Activated naive CD4-positive, alpha-beta T cell treated with anti-CD3 and anti-CD28 coated beads for 36 hours (primary cell): ENCODE measurements at places on chromosomes 1 and 21.

DNA sequence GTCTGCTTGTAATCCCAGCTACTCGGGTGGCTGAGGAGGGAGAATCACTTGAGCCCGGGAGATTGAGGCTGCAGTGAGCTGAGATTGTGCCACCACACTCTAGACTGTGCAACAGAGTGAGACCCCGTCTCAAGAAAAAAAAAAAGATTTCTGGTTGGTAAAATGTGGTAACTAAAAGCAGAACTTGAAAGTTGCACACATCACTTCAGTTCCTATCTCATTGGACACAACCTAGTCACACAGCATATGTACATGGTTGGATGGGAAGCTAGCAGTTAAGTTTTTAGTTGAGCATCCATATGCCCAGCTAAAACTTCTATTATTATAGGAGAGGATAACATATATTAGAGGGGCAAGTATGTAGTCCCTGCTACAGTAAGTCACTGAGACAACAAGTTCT, 22.1 kb downstream of the BCAS2 start:
- no peak for DNase-seq

DNA sequence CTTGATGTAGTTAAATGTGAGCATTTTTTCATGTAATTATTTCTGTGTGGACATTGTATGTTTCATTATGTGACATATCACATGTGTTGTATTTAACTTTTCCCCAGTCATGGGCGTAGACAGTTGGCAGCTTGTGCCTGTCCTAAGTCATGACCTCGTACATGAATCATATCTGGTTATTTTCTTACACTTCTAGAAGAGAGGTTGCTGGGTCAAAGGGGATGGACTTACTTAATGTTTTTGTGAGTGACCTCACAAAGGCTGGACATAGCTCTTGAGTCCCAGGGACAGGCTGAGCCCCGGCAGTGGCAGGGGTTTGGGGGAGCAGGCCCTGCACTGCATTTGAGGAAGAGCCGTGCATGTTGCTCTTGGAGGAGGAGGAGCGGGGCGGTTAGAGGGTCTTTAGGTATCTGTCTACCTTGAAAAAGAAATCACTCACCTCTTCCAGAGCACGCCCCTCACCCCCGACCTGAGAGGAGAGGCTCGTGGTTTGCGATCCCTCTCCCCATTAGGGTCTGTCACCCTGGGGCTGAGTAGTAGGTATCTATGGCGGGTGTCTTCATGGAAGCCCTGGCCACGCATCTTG, 16.4 kb downstream of the IFNGR2 start:
- no peak for DNase-seq

DNA sequence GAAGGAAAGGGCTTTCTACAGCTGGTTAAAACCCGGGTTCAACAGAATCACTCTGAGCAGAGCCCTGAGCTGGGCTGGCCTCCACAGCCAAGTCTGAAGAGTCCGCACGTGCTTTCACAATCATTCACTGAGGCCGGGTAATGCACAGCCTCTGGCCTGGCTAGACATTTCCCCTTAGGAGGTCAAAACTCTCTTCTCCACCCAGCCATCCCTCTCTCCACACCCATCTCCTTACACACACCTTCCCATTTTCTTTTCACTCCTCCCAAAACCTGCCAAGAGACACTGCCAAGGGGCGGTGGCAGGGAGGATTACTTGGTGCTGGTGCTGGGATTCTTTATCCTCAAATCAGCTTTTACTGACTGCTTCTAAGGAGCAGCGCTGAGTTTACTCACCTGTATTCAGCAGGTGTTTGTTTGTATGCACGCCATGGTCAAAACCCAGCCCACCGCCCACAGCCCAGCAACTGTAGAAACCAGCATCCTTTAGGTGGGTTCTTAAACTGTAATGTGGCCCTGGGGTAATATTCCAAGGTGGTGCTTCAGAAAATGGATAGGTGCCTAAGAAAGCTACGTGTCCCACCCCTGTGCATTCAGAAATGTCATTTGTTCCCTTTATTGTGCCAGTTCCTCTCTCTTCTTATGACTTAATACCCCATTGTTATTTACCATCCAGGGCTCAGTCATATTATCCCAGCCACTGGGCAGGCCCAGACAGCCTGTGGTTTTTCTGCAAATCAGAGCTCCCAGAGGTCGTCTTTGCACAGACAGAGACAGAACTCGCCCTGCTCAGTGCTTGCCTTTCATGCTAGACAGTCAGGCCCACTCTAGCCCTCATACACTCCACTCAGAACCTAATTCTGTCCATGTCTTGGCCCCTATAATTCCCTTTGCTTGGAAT, 80.2 kb downstream of the ADSS2 start:
- DNase-seq = no peak

- peak; percentile 60 for DNase-seq
Measured at GRCh38 chr21:39385299-39386145, 36.6 kb upstream of the HMGN1 start.

GRCh38 chr1:78009276-78009675, 4.5 kb downstream of the DNAJB4 start:
- no peak for DNase-seq

DNA sequence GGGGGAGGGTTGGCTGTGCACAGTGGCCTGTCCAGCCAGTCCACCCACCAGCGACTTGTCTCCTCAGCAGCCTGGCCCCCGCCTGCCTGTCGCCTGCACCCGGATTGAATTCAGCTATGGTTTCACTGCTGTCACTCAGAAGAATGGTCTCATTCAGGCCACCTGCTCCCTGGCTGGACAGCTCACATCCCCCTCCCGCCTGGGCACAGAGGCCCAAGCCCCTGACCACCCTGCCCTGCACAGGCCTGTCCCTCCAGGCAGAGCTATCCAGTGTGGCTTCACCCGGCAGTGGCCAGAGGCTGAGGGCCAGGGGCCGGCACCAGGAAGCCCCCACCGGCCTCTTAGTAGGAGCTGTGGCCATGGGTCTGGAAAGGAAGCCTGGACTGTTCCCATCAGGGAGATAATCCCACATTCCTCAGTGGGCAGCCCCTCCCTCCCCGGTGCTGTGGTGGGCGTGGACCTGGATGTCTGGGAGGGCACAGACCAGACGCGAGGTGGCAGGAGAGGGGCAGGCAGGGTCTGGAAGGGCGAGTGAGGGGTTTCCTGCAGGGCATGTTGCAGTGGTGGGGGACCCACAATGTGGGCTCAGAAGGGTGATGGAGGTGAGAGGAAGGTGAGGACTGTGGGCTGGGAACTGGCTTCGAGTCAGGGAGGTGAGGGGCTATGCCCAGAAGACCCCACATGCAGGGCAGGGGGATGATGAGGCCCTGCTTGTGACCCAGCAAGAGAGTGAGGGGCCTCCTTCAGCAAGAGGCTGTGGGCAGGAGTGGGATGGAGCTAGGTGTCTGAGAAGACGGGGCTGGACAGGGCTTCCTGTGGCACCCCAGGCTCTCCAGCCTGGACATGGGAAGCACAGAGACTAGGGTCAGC, 30.4 kb downstream of the WNT9A start:
- no peak for DNase-seq

DNA sequence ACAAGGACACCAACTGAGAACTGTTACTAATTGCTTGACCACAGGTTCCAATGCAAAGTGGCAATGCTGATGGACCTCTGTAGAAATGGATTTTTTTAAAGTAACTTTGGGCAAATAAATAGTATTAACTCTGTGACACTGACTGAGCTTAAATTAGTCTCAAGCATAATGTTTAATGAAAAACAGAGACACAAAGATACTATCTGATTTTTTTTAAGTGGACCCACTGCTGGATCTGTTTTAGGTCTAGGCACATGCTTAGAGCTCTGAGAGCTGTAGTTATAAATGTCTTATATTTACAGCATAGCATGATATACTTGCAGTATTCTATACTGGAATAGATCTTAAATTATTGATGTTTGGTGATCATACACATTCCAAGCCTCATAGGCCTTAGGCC, 481.6 kb upstream of the LRRC7 start:
- no peak for DNase-seq

- DNase-seq = no peak
Measured at GRCh38 chr1:24666794-24667193, 23.7 kb downstream of the SRRM1 start.

DNA sequence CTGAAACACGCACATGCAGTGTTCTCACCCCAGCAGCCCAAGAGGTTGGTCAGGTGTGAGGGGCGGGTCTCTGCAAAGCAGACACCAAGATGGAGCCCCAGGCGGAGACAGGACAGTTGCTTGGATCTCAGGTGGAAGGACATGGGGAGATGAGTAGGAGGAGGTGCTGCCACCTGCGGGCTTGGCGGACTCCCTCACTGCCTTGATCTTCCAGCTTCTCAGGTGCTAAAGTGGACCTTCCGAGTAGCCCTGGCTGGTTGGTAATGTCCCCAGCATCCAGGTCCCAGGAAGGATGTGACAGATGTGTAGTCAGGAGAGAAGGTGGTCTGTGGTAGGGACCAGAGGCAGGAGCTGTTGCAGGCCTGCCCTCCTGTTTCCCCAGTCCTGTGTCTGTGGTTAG, 114.1 kb downstream of the AJAP1 start:
- DNase-seq = no peak

DNA sequence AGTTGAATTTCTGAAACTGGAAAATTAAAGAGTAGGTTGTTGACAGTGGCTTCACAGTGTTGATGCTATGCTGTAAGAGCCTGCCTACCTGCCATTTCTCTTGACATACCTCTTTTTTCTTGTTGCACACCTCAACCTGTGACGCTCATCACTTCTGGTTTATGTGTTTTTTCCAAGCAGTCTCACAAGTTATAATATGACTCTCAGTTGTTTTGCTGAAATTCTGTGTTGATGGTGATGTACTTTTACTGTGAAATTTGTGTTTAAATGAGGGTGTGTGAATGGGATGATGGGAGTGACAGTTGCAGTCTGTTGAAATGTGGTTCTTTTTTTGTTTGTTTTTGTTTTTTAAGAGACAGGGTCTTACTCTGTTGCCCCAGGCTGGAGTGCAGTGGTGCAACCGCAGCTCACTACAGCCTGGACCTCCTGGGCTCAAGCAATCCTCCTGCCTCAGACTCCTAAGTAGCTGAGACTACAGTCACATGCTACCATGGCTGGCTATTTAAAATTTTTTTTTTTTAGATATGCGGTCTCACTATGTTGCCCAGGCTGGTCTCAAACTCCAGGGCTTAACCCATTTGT, 7.0 kb downstream of the DDI2 start:
- DNase-seq = no peak

DNA sequence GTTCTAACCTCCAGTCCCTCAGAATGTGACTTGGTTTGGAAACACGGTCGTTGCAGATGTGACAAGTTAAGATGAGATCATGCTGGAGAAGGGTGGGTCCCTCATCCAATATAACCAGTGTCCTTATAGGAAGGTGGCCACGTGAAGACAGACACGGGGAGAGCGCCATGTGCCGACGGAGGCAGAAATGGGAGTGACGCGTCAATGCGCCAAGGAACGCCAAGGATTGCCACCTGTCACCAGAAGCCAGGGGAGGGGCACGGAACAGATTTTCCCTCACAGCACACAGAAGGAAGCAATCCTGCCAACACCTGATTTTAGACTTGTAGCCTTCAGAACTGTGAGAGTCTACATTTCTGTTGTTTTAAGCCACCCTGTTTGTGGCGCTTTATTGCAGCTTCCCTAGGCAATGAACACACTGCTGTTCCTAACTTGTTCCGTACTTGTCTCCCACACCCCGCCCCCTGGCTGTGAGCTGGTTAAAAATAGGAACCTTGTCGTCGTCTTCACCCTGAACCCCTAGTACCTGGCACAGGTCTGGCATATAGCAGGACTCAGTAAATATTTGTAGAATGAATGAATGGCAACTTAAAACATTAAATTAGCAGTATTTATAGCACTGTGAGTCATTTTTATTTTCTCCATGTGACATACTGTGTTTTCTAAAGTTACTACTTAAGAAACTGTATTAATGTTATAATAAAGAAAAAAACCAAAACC, 14.2 kb downstream of the RIMS3 start:
- DNase-seq = no peak

- no peak for DNase-seq
Measured at GRCh38 chr1:32798191-32798590, 19.0 kb downstream of the YARS1 start.

GRCh38 chr1:30682396-30683275, 40.7 kb downstream of the MATN1 start:
- no peak for DNase-seq

DNA sequence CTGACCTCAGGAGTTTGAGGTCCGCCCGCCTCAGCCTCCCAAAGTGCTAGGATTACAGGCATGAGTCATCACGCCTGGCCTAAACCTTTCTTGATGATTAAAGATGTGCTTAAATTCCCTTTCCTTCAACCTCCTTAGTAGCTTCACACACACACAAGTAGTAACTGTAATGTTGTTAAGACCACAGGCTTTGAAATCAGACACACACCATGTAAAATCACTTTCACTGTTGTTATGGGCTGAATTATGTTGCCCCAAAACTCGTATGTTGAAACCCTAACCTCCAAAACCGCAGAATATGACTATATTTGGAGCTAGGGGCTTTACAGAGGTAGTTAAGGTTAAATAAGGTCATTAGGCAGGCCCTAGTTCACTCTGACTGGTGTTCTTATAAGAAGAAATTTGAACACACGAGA, 180.2 kb downstream of the NR5A2 start:
- no peak for DNase-seq

- no peak for DNase-seq
Measured at GRCh38 chr1:110174961-110175360, 24.7 kb downstream of the SLC6A17 start.

- DNase-seq = no peak
Measured at GRCh38 chr1:75203415-75204277, 69.5 kb downstream of the LHX8 start.

DNA sequence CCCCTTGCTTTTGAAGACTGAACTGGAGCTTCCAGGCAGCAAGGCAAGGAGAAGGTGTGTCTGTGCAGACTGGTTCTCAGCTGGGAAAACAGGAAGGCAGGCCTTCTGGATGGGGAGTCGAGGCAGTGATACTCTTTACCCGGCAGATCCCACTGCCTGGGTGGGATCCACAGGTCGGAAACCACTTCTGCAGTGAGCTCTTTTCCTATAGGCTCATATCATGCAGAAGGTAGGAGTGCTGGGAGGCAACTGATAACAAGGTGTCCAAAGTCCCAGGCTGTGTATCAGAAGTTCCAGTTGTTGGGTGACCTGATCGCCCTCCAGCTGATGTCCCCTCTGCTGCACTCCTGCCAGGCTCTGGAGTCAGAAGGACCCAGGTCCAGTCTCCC, 17.1 kb downstream of the ACOT11 start:
- DNase-seq = no peak

GRCh38 chr1:186682736-186683135, 2.5 kb upstream of the PTGS2 start:
- no peak for DNase-seq

DNA sequence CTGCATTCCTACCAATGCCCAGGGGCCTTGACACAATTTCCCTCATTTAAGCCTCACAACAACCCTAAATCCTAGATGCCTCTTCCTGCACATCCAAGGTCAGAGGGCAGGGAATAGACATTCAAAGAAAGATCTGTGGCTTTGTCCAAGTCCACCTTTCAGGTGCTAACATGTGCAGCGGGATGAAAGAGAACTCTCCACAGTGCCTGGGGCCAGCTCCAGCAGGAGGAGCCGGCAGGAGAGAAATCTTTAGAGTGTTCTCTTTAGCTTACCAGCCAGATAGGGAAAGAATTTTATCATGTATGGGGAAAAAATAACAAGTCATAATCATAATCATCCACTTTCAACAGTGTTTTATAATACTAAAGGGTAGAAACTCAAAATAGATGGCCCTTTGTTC, 319.7 kb downstream of the MATN1 start:
- no peak for DNase-seq
